ENCODE measurements at places on chromosomes 3 and 15. TPM values are rescaled to one million over a fixed set of nuclear protein-coding genes. Genes with fewer than 3 reads are reported as not detected.

CHRNB4 gene
- not detected for total RNA-seq

CFAP91 gene
- not detected for total RNA-seq

EXD1 gene
- under 0.01 TPM for total RNA-seq

BCHE gene
- 15.4 TPM for total RNA-seq

FHIT gene
- 2.0 TPM for total RNA-seq

Data from dermis microvascular lymphatic vessel endothelial cell (primary cell).